Naive B cell (primary cell): ENCODE measurements at places on chromosomes 6 and 20. TPM values are rescaled to one million over a fixed set of nuclear protein-coding genes. Genes with fewer than 3 reads are reported as not detected.

- no peak for DNase-seq
- peaks cover 27% of the 10 kb centered on the region for H3K36me3 ChIP-seq
- H3K4me1 ChIP-seq, result peaks cover 91% of the 10 kb centered on the region
- peak overlapping the region; percentile 52 for H3K4me3 ChIP-seq
- H3K27ac ChIP-seq, result peak overlapping the region; percentile 77
Observed at GRCh38 chr20:44589537-44589936, 7.2 kb downstream of the PKIG start.

GRCh38 chr6:33589731-33590530, 9.9 kb upstream of the BAK1 start:
- peak overlapping the region; percentile 61 for H3K27ac ChIP-seq
- peak overlapping the region; percentile 77 for H3K4me3 ChIP-seq
- no peaks in the 10 kb centered on the region for H3K36me3 ChIP-seq
- DNase-seq, result peak; percentile 44
- H3K27me3 ChIP-seq, result no peaks in the 10 kb centered on the region
- peaks cover 59% of the 10 kb centered on the region for H3K4me1 ChIP-seq

The GNAS-AS1 gene
- 0.35 TPM for polyA plus RNA-seq

The DHX16 gene
- 13.0 TPM for polyA plus RNA-seq

DNA sequence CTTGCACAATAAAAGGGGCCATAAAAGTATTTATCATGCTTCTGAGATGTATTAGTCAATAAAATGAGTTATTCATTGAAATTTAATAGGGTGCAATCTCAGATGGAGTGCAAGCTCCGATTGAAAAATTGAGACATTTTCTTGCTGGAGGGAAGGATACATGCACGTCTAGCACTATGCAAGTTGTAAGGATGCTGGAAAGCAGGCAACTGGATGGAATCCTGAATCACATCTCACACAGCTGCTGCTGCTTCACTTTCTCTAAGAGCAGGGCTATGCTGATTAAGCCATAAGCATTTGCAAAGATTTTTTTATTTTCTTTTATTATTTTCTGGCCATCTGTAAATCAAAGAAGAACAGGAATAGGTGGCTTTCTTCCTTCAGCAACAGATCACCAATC, 308.8 kb upstream of the EPHA7 start:
- DNase-seq, result no peak
- no peak overlapping the region for H3K27ac ChIP-seq
- no peaks in the 10 kb centered on the region for H3K36me3 ChIP-seq
- H3K4me3 ChIP-seq, result no peak overlapping the region
- H3K27me3 ChIP-seq, result no peaks in the 10 kb centered on the region
